ENCODE measurements at places on chromosomes 7 and 10. TPM values are rescaled to one million over a fixed set of nuclear protein-coding genes. Genes with fewer than 3 reads are reported as not detected.
A peak's percentile ranks its signal among the peaks of the same experiment; 100 is the strongest.

The MORN4 gene
- total RNA-seq: not detected

The TEX47 gene
- not detected for total RNA-seq

The AGR2 gene
- total RNA-seq: 858 TPM

The SPDYE16 gene
- total RNA-seq: not detected

- peaks cover 14% of the 10 kb centered on the region for H3K36me3 ChIP-seq
- H3K27me3 ChIP-seq: no peaks in the 10 kb centered on the region
- H3K4me3 ChIP-seq: no peak overlapping the region
- H3K27ac ChIP-seq: no peak overlapping the region
- DNase-seq: no peak
These were observed 104.6 kb downstream of the NRP1 start for GRCh38 chr10:33229949-33230267.

DNA sequence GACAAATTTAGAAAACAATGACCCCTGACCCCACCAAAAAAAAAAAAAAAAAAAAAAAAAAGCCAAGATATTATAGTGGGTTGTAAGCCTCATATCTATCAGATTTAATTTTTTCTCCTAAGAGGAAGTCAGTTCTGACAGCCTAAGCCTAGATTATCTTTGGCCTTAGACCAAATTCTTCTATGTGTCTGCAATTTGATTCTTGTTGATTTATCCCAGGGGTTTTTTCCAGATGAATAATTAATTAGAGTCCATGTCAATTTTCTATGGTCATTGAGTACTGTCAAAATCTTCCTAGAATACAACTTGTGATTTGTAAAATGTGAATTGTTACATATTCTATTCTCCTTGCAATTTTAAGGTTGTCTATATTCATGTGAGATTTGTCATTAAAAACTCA, 151.6 kb upstream of the CACNA2D1 start:
- H3K27ac ChIP-seq: no peak overlapping the region
- H3K4me3 ChIP-seq: no peak overlapping the region
- H3K36me3 ChIP-seq: no peaks in the 10 kb centered on the region
- H3K4me1 ChIP-seq: no peaks in the 10 kb centered on the region
- no peaks in the 10 kb centered on the region for H3K27me3 ChIP-seq

GRCh38 chr10:95346715-95347401, 56.1 kb upstream of the PDLIM1 start:
- H3K36me3 ChIP-seq: peaks cover 82% of the 10 kb centered on the region
- H3K27me3 ChIP-seq: no peaks in the 10 kb centered on the region
- H3K27ac ChIP-seq: no peak overlapping the region
- no peak for DNase-seq

DNA sequence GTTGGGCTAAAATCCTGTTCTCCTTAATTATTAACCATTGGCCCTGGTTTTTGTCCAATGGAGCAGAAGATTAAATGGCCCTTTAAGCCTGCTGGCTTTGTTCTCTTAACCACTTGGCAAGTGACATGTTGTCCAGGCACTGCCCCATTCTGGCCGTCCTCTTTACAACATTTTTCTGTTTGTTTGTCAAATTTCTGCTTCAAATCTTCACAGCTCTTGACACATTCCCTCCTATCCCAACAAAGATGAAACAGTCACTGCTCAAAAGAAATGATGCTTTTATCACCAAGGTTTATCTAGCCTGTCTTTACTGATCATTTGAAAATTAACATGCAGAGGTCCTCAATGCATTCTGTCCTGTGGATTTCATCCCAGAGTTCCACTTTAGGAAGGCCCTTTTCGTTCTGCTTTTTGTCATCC, 700.4 kb downstream of the KCNMA1 start:
- peak; percentile 25 for DNase-seq
- H3K27ac ChIP-seq: no peak overlapping the region
- H3K27me3 ChIP-seq: no peaks in the 10 kb centered on the region
- H3K4me3 ChIP-seq: no peak overlapping the region

GRCh38 chr7:69018200-69018599, 580.1 kb upstream of the AUTS2 start:
- no peaks in the 10 kb centered on the region for H3K4me1 ChIP-seq
- DNase-seq: no peak
- H3K27ac ChIP-seq: no peak overlapping the region
- H3K36me3 ChIP-seq: no peaks in the 10 kb centered on the region
- no peak overlapping the region for H3K4me3 ChIP-seq
- H3K27me3 ChIP-seq: no peaks in the 10 kb centered on the region

GRCh38 chr7:157482517-157483087, 145.8 kb downstream of the DNAJB6 start:
- no peak for DNase-seq
- no peaks in the 10 kb centered on the region for H3K27me3 ChIP-seq
- no peak overlapping the region for H3K27ac ChIP-seq
- no peaks in the 10 kb centered on the region for H3K4me1 ChIP-seq
- no peak overlapping the region for H3K4me3 ChIP-seq

DNA sequence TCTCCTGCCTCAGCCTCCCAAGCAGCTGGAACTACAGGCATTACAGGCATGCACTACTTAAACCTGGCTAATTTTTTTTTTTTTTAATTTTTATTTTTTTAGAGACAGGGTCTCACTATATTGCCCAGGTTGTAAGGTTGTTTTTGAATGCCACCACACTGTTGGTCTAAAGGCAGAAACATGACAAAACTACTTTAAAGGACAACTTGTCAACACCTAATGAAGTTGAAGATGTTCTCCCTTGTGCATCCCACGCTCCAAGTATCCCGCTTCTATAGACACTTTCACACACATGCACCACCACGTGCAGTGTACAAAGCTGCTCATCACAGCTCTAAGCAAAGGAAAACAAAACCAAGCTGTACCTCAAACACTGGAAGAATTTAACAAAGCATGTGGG, 226.4 kb downstream of the FGFR2 start:
- no peak overlapping the region for H3K4me3 ChIP-seq
- H3K4me1 ChIP-seq: no peaks in the 10 kb centered on the region
- no peaks in the 10 kb centered on the region for H3K27me3 ChIP-seq
- no peak for DNase-seq
- no peak overlapping the region for H3K27ac ChIP-seq
- no peaks in the 10 kb centered on the region for H3K36me3 ChIP-seq

DNA sequence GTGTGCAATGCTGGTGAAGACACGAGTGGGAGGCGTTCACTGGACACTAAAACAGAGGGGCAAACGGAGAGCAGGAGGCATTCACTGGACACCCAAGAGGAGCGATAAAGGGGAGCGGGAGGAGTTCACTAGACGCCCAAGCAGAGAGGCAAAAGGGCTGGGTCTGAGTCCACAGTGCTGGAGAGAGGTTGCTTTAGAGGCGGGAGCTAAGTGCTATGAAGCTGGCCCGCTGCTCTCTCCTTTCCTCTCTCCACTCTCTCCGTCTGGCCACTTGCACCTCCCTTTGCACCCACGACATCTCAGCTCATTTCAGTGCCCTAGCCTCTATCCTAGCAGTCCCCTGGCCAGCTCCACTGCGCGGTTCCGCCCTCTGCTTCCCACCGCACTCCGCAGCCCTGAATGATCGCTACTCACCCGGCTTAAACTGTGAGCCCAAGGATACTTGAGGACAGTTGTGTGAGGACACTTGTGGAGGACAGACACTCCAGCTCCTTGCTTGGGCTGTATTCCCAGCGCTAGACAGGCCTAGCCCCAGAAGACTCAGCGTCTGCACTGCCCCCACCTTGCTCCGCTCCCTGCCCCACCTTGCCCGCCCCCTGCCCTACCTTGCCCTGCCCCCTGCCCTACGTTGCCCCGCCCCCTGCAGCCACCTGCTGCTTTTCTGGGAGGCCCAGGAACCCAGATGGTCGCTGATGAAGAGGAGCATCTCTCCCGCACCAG, 78.8 kb upstream of the CPXM2 start:
- no peak overlapping the region for H3K4me3 ChIP-seq
- no peak overlapping the region for H3K27ac ChIP-seq
- DNase-seq: no peak
- H3K27me3 ChIP-seq: peaks cover 80% of the 10 kb centered on the region

DNA sequence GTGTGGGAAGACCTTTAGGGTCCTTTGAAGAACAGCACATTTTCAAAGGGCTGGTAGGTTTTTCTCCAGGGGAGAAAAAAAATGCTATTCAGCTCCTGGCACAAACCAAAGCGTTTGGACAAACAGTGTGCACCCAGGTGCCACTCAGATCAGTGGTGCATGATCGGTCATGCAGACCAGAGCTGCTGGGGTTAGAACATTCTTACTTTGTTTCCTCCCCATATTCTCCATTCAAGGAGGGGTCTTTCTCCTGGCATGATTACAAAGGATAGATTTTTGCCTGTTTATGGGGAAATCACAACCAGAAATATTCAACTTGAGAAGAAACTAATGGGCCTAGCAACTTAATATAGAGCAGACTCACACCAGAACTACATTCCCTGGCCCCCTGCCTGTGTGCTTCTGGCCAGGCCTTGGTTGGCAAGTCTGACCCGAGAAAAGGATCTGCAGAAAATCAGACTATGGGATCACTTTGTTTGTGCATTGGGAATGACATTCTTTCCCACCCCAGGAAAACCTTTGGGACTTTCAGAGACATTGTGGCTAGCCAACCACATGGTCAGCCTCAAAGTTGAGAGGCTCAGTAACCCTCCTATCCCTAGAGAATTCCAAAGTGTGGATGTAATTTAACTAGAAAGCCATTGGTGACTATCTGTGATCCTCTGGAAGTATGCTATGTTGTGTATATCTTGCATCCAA, 82.3 kb upstream of the FGL2 start:
- no peaks in the 10 kb centered on the region for H3K36me3 ChIP-seq
- H3K4me1 ChIP-seq: no peaks in the 10 kb centered on the region
- H3K27me3 ChIP-seq: no peaks in the 10 kb centered on the region
- H3K27ac ChIP-seq: peak overlapping the region; percentile 25
- peak; percentile 56 for DNase-seq
- H3K4me3 ChIP-seq: peak overlapping the region; percentile 3

GRCh38 chr7:99622596-99622995, 5.8 kb downstream of the ZSCAN25 start:
- peaks cover 92% of the 10 kb centered on the region for H3K36me3 ChIP-seq
- peaks cover 6% of the 10 kb centered on the region for H3K4me1 ChIP-seq
- H3K4me3 ChIP-seq: no peak overlapping the region
- DNase-seq: no peak

GRCh38 chr10:5645944-5646617, 20.3 kb downstream of the ASB13 start:
- DNase-seq: no peak
- H3K27me3 ChIP-seq: no peaks in the 10 kb centered on the region
- H3K4me1 ChIP-seq: peaks cover 26% of the 10 kb centered on the region
- H3K36me3 ChIP-seq: peaks cover 31% of the 10 kb centered on the region
- peak overlapping the region; percentile 70 for H3K27ac ChIP-seq

- DNase-seq: no peak
- H3K4me3 ChIP-seq: no peak overlapping the region
- no peak overlapping the region for H3K27ac ChIP-seq
- no peaks in the 10 kb centered on the region for H3K27me3 ChIP-seq
- peaks cover 23% of the 10 kb centered on the region for H3K36me3 ChIP-seq
- H3K4me1 ChIP-seq: peaks cover 7% of the 10 kb centered on the region
These were observed 17.4 kb upstream of the SPOCK2 start for GRCh38 chr10:72105710-72106109.

The VGF gene
- 5.8 TPM for total RNA-seq

DNA sequence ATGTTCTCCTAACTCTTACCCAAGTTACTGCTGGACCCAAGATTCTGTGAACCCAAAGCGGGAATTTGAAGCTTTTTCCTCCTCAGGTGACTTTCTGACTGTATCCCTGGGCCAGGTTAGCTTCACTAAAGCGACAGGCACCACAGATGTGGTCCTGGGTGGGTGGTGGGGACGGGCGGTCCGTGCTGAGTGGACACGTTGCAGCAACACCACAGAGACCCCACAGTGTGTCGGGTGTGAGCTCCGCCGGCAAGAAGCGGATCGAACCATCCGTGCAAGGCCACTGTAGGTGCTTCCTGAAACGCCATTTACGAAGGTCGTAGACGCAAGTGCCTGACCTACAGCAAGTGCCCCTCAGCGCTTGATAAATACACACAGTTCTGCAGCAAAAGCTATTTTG, 325.9 kb downstream of the ADARB2 start:
- no peak overlapping the region for H3K27ac ChIP-seq
- H3K4me3 ChIP-seq: no peak overlapping the region
- no peaks in the 10 kb centered on the region for H3K4me1 ChIP-seq
- no peaks in the 10 kb centered on the region for H3K36me3 ChIP-seq
- DNase-seq: no peak

DNA sequence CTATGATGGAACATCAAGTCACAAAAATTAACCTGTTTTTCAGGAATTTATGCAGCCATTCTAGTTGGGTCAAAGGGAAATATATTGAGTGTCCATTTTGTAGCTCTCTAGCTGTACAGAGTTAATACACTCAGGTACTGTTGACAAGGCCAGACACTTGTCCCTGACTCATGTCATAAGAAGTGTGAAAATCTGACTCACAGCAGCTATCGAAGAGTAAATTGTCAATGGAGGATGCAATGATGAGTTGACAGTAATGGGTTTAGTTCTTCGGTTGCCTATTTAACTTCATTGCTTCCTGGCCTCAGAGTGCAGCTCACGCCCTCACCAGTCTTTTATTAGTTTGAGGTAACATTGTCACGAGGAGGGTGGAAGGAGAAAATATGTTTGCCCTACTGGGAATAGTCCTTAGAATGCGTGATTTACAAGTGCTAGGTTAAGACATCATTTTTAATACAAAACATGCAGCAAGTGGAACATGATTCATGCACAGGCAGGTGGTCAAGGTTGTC, 255.1 kb downstream of the XPNPEP1 start:
- no peak for DNase-seq
- H3K36me3 ChIP-seq: no peaks in the 10 kb centered on the region
- no peaks in the 10 kb centered on the region for H3K27me3 ChIP-seq
- H3K4me3 ChIP-seq: no peak overlapping the region
- no peaks in the 10 kb centered on the region for H3K4me1 ChIP-seq
- H3K27ac ChIP-seq: no peak overlapping the region

GRCh38 chr10:59098831-59099452, 77.5 kb upstream of the PHYHIPL start:
- H3K27ac ChIP-seq: peak overlapping the region; percentile 38
- no peak overlapping the region for H3K4me3 ChIP-seq
- no peaks in the 10 kb centered on the region for H3K27me3 ChIP-seq
